ENCODE measurements at places on chromosomes 2 and 18.

GRCh38 chr18:33210575-33211189 lies 229.8 kb downstream of the CCDC178 start:
- DNase-seq = peak; percentile 4

DNA sequence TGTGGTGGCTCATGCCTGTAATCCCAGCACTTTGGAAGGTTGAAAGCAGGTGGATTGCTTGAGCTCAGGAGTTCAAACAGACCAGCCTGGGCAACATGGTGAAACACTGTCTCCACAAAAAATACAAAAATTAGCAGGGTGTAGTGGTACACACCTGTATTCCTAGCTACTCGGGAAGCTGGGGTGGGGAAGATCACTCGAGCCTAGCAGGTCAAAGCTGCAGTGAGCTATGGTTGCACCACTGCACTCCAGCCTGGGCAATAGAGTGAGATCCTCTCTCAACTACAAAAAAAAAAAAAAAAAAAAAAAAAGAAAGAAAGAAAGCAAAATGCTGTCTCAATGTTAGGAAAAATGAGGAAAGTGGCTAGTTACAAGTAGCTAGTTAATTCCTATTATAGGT lies 56.8 kb downstream of the TRIP12 start:
- DNase-seq = no peak

DNA sequence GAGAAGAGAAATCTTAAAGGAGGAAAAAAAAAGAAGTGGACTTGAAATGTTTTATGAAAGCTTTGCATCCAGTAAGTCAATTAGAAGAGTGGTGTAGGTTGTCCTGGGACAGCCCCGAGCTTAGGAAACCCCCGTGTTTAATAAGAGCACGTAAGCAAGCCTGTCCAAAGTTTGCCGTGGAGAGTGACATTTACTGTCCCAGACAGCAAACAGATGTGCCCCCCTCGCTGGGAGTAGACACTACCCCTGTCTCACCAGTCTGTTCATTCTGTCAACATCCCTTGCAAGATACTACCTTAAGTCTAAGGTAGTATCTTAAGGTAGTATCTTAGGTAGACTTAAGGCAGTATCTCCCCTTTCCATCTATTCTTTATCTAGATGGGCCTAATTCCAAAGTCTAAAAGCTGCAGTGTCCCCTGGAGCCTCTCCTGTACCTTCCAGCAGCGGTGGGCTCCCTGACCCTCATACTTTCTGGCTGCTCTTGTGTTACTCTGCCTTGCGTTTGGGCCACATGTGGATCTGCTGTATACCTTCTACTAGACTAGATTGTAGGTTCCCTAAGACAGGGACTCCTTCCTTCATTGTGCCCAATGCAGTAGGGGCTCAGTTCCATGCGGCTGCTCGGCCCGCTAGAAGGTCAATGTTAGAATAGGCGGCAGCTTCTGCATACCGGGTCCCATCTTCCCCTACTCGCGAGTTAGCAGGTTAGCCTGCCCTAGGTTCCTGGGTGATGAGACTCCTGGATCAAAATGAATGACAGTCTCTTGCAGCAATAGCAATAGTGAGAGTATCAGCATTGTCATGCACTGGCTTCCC lies 244.1 kb downstream of the GBX2 start:
- no peak for DNase-seq

- no peak for DNase-seq
Measured at GRCh38 chr18:61394983-61395382, 61.8 kb downstream of the CDH20 start.

DNA sequence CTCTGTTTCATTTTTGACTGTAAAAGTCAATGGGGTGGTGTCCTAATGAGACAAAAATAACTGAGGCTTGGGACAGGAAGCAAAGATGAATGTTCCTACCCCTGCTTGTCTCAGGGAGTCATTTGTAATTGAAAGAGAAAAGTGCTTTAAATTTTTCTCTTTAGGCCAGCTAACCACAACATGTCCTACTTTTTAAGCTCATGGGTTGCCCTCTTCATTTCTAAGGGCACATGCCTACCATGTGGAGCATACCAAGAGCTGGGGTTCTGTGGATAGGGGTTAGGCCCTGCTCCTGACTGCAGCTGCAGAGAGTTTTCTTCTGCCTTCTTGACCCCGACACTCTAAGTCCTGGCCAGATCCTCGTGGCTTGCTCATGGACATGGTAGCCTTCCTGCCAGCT lies 96.8 kb upstream of the ARL4C start:
- DNase-seq = peak; percentile 77

- DNase-seq = peak; percentile 14
Measured at GRCh38 chr2:128412181-128412871, 93.7 kb upstream of the HS6ST1 start.

GRCh38 chr2:51695531-51695930 lies 663.6 kb upstream of the NRXN1 start:
- peak; percentile 44 for DNase-seq

DNA sequence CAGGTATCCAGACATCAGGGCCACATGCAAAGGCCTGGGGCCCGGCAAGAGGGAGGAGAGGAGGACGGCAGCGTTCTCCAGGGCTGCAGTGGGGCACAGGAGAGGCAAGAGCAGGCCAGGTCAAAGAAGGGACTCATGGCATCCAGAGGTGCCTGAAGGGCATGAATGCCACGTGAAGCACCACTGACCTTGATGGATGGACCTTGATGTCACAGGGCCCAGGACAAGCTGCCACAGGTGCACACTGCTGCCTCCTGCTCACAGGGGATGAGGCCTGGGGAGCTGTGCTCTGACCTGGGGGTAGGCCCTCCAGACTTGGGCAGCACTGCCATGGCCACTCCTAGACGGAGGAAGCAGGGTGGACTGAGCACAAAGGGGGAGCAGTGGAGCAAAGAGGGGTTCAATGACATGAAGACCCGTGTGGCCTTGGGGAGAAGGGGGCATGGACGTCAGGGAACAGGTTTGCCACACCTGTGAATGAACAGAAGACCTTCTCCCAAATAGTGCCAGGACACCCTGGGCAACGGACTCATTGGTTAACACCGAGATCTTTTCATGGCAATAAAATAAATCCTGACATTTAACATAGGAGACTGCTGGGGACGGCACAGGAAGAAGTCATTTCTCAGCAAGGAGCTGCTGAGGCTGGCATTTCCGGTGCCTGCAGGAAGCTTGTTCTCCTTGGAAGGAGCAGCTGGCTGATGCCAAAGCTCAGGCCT lies 65.6 kb downstream of the EMX1 start:
- no peak for DNase-seq

- DNase-seq = no peak
Measured at GRCh38 chr2:60998628-60999545, 18.6 kb upstream of the PEX13 start.

DNA sequence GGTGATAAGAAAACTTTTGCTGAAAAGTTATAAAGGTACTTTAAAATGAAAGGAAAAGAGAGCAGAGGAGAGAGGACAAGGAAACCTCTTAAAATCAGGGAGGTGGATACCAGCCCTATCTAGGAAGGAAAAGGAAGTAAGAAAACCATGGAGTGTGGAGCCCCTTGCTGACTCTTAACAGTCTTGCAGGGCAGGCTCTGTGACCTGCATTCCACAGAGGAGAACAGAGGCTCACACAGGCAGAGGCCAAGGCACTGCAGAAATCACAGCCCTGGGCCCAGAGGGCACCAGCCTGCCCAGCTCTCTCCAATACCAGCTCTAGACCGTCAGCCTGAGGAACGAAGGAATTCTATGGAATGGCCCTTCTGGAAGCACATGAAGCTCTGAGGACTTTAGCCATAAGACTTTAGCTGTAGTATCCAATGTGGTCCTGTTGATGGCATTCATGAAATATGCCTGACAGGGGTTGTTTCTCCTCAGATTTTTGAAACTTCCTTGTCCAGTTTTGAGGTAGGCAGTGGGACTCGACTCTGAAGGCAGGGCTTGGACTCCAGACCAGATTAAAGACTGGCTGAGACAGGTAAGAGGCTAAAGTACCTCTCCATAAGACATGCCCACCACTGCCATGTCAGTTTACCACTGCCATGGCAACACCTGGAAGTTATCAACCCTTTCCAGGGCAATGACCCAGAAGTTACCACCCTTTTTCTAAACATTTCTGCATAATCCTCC lies 216.3 kb downstream of the ANAPC1 start:
- DNase-seq = peak; percentile 55

- no peak for DNase-seq
Measured at GRCh38 chr2:86275384-86275799, 62.0 kb downstream of the REEP1 start.

DNA sequence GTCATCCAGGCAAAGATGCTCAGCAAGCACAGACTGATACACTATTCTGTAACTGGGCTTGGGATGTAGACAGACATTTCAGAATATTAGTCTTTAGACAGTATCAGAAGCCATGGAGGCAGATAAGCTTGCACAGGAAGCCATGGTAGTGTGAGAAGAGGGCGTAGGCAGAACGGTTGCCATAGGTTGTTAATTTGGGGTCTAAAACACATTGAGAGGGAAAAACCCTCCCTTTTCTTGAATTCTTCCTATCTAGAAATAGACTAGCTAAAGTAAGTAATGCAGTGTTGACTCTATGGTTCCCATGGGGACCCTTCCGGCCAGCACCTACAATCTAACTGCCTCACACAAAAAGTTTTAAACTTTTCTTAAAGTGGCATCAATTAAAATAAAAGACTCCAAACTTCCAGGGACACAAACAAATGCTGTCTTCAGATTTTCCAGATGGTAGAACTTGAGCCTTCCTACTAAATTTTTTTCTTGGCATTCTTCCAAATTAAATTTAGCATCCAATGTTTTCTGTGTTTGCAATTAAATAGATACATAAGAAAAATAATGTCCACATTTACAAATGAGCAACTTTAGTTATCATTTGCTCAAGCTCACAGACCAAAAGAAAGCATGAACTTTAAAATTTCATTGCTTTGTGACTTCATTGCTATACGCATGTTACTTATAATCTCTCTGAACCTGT lies 1.9 kb downstream of the PRKRA start:
- no peak for DNase-seq

GRCh38 chr2:39381653-39382052 lies 55.4 kb downstream of the MAP4K3 start:
- DNase-seq = no peak

- no peak for DNase-seq
Measured at GRCh38 chr2:177078416-177078815, 134.2 kb upstream of the HNRNPA3 start.

DNA sequence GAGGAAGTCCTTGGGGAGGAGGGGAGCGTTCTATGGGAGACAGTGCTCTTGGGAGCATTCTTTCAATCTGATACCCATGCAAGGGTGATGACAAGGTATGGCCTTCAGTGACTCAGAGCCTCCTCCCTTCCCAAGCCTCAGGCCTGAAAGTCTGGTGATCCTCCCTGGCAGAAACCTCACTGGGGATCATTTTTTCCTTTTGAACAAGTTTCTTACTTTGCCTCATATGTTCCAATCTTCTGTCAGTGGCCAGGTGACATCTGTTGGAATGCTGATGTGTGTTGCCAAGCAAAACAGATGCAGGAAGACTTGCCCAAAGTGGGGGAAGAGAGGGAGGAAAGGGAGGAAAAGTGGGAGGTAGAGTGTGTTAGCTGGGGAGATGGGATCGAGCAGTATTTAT lies 224.8 kb downstream of the NEDD4L start:
- DNase-seq = peak; percentile 82

GRCh38 chr2:168114619-168115018 lies 132.8 kb downstream of the STK39 start:
- DNase-seq = no peak

GRCh38 chr2:95077861-95078603 lies 43.6 kb downstream of the MRPS5 start:
- no peak for DNase-seq

- no peak for DNase-seq
Measured at GRCh38 chr2:186610785-186611184, 20.9 kb downstream of the ITGAV start.

- no peak for DNase-seq
Measured at GRCh38 chr2:43806719-43807031, 32.0 kb downstream of the ABCG5 start.

DNA sequence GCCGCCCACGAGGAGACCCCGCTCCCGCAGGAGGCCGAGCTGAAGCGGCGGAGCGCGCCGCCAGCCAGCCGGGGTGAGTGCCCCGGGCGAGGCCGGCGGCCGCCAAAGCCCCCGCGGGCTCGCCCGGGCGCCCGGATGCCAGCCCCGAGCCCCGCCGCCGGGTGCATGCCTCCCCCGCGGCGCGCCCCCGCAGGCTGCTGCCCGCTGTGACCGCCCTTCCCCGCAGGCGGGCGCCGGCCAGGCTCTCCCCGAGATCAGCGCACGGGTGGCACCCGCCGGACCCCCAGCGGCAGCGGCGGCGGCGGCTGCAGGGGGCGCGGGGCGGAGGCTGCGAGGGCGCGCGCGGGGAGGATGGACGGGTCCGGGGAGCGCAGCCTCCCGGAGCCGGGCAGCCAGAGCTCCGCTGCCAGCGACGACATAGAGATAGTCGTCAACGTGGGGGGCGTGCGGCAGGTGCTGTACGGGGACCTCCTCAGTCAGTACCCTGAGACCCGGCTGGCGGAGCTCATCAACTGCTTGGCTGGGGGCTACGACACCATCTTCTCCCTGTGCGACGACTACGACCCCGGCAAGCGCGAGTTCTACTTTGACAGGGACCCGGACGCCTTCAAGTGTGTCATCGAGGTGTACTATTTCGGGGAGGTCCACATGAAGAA lies 470 bp downstream of the KCNF1 start:
- DNase-seq = no peak

- DNase-seq = no peak
Measured at GRCh38 chr2:64456293-64456692, 2.3 kb downstream of the LGALSL start.

DNA sequence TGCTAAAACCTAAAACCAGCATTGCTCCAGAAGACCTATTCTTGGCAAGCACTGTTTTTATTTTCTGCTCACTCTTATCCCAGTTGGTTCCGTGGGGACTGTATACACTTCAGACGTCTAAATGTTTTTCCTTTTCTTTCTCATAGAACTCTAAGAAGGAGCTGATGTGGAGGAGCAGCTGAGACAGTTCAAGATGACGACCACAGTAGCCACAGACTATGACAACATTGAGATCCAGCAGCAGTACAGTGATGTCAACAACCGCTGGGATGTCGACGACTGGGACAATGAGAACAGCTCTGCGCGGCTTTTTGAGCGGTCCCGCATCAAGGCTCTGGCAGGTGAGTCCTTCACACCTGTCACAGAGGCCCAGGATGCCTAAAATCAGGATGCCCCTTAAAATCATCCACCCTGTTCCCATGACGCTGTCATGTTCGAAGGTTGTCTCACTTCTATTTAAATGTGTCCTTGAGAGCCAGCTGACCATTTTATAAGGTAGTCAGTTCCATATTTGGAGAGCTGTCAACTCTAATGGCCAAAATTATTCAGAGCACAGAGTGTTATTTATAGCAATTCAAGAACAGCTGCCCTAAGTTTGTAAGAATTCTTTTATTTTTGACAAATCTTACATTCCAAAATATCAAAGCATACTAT lies 70.2 kb downstream of the SPTBN1 start:
- DNase-seq = no peak

GRCh38 chr2:236538242-236538641 lies 31.4 kb upstream of the ACKR3 start:
- no peak for DNase-seq

All from astrocyte (in vitro differentiated cells and primary cell).